ENCODE measurements at places on chromosomes 1 and 21.

DNA sequence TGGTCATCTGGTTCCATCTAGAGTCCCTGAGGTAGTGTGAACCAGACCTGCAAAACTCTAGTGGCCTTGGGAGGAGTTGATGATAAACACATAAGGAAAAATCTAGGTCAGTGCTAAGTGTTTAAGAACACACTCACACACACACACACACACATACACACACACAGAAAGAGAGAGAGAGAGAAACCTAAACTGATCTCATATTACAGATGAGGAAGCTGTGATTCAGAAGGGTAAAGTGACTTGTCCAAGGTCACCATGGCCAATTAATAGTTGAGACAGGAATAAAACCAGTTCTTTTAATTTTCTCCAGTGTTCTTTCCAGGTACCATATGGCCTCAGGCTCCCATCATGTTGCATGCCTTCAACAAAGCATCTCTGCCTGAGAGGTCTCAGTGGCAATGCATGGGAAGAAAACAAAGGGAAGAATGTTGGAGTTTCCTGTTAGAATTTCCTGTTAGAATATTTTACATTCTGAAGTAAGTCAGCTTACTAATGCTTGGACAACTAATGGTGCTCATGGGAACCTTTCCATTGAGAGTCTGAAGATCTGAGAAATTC lies 77.3 kb upstream of the TSPAN2 start:
- DNase-seq: no peak

GRCh38 chr1:17018849-17019248 lies 7.1 kb upstream of the ATP13A2 start:
- no peak for DNase-seq

DNA sequence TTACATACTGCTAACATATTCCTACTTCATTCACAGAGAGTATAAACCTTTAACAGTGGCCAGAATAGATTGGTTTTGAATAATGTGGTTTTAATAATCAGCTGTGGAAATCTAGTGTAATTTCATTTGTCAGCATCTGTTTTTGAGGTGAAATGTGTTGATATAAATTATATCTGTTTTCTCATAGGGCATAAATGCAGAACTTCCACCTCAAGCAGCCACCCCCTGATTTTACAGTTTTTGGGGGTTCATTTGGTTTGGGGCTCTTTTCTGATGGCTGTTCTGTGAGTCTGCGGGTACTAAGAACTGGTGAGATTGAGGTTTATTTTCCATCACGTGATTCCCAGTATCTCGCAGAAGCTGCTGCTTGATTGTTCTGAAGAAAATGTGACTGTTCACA lies 23.2 kb downstream of the EDARADD start:
- no peak for DNase-seq

GRCh38 chr1:56547977-56548376 lies 31.4 kb downstream of the PLPP3 start:
- DNase-seq: no peak

DNA sequence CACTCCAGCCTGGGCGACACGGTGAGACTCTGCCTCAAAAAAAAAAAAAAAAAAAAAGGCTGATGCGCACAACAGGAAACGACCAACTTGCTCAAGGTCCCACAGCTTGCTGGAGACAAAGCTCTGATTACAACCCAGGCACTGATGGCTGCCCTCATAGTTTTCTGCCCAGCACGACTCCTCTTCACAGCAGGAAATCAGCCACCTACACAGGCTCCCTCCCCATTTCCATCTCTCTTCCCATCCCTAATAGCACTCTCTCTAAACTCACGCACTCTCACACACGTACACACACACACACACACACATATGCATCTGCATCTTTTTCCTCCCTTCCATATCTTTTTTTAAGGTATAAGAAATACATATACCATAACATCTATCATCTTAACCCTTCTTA lies 153.5 kb upstream of the SOD1 start:
- DNase-seq: no peak

DNA sequence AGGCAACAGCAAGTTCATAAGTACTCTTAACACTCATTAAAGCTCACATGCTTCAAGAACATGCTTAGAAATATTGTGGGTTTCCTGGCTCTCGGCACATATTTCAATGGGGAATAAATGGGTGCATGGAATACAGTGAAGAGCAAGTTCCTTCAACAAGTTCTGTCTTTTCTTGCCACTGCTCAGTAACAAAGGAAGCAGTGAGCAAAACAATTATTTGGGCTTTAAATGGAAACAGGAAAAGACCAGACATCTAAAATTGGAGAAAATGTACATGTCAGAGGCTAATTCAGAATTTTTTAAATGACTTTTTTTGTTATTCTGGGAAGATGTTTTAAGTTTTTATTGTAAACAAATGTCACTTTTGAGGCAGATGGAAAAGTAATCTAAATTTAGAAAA lies 478.7 kb downstream of the SETD4 start:
- no peak for DNase-seq

DNA sequence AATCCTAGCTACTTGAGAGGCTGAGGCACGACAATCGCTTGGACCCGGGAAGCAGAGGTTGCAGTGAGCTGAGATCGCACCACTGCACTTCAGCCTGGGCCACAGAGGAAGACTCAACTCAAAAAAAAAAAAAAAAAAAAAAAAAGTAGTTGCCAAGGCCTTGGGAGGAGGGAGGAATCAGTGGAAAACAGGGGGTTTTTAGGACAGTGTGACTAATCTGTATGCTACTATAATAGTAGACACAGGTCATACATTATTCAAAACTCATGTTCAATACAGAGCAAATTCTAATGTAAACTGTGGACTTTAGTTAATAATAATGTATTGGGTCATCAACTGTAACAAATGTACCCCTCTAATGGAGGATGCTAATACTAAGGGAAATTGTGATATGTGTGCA lies 51.7 kb upstream of the CTPS1 start:
- DNase-seq: no peak

DNA sequence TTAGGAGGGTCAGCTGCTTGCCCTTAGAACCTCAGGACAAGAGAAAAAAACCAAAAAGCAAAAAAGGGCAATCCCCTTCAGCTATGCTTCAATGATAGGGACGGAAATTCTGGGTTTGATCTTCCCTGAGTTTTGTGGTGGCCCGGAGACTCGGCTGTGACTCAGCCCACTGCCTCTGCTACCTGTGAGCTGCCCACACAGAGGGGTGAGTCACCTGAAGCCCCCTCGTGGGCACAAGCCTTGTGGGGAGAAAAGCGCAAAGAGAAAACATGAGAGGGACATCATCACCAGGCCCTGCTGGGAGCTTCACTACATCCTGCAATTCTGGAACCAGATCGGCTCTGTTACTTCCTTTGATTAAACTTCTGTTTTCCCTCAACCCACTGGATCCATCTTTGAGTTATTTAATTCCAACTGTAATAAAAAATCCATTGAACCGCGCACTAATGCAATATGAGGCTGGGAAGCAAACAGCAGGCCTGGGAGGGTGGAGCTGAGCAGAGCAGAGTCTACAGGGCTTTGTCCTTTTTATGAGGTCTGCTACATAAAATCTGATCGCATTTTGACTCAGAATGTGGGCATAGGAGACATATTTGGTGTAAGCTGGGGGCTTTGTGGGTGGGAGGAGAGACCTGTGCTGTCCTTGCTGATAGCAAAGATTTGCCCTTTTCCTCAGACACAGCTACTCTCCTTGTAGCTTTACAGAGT lies 58.7 kb upstream of the STUM start:
- DNase-seq: no peak

- no peak for DNase-seq
Measured at GRCh38 chr1:222042120-222042519, 300.2 kb upstream of the DUSP10 start.

DNA sequence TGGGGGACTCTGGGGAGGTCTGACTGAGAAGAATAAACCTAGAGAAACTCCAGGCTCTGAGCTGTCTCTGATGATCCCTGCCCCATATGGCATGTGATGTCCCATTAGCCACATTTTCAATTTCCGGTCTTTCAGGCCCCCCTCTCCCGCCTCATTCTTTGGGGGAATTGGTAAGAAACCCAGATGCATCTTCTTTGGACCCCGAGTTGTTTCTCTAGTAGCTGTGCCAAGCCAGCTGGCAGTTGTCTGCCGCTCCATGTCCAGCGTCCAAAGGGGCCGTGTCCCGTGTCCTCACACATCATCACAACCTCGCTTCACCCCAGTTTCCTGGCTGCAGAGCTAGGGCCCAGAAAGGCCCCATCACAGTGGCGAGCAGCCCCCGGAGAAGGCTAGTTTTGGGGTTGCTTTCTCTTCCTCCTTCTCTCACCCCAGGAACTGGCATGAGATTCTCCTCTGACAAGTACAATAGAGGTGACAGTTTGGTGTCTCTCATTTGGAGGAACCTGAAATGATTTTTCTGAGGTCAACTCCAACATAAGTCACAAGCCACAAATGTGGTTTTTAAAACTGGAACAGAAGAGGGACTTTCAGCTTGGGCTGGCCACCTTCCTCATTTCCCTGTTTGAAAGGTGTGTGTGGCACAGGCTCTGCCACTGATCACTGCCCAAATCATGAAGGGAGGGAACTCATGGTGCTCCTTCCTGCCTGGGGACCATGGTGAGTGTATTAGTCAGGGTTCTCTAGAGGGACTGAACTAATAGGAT lies 6.4 kb upstream of the GPR157 start:
- no peak for DNase-seq

DNA sequence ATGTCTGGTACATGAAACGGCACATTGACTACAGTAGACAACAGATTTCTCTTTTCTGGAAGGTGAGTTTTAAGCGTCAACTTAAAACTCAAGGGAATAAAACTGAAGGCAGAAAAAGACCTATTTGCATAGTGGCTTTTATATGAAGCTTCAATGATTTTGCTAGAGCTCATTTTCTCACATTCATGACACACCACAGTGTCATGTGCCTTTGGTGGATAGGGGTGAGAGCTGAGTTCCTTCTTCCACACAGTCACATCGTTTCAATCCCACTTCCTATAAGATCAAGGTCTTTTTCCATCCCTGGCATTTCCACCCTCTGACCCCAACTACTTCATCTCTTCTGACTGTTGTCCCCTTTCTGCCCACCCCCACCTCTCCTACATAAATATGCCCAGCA lies 31.0 kb downstream of the IL12RB2 start:
- no peak for DNase-seq

GRCh38 chr1:8839990-8840389 lies 22.6 kb upstream of the RERE start:
- no peak for DNase-seq

GRCh38 chr1:168636642-168637111 lies 60.3 kb downstream of the XCL1 start:
- DNase-seq: no peak

DNA sequence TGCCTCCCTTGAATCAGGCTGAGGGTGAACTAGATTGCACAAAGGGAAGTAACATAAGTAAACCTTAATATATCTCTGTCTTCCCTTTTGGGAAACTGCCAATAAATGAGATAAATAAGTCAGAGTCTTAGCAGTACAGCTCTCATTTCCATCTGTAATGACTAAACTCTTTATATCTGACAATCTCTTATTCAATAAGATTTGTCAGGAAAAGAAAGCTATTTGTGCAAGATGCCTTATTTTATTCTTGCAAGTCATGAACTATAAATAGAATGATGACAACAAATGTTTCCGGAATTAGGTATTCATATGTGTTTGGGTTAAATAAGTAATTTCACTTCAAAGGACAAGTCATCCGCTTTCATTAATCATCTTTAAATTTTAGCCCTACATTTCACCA lies 229.2 kb downstream of the PTGER3 start:
- no peak for DNase-seq

DNA sequence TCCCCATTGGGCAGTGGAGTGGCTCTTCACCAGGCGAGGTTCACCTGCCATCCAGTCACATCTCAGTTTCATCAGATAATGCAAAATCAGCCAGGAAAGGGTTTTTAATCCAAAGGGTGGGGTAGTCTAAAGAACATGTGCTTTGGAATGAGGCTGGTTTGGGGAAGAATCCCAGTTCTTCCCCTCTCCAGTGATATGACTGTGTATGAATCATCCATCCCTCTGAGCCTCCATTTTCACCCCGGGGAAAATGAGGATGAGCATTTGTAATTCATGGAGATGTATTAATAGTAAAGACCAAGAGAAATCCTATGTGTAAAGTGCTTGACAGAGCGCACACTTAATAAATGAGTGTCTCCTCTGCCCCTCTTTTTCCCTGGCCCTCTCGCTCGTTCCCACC lies 215.1 kb upstream of the FGGY start:
- DNase-seq: no peak

DNA sequence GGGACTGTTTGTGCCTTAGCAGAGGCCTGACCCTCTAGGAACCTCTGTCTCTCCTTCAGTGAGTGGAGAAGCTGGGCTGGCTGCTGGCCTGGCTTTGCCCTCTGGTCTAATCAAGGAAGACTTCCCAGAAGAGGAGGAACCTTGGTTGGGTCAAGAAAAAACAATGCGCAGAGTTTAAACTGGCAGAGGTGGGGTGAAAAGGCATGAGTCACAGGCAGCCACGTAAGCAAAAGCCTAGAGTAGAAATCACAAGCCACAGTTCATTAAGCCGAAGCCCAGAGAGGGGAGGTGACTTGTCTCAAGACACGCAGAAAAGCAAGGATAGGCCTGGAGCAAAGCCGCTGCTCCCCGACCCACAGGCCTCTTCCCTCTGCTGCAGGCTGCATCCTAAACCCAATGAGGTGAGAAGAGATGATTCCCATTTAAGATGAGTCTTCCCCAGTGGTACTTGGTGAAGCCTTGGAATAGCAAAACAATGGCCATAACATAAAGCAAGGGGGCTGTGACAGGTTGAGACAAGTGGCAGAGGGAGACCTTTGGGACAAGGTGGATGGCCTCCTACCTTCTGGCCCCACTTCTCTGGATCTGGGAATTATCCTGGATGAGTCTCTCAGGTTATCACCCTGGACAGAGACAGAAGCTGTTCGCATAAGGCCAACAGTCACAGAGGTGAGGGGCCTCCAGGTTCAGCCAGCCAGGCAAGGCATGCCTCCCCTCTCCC lies 7.7 kb downstream of the PDZK1IP1 start:
- no peak for DNase-seq

DNA sequence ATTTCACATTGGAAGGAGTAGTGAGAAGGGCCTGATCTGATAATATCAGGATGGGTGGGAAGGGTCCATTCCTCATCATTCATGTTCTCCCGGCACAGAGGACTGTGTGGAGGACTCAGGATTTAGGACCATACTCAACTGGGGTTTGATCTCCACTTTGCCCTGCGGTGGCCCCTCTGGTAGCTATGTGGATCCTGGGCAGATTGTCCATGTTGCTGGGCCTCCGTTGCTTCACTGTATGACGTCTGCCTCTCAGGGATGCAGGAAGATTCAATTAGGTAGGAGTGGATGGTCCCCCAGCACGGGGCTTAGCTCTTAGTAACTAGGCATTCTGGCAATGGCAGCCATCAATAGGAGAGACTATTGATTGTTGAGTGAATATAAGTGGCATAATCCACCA lies 2.3 kb downstream of the ETS2 start:
- DNase-seq: no peak

DNA sequence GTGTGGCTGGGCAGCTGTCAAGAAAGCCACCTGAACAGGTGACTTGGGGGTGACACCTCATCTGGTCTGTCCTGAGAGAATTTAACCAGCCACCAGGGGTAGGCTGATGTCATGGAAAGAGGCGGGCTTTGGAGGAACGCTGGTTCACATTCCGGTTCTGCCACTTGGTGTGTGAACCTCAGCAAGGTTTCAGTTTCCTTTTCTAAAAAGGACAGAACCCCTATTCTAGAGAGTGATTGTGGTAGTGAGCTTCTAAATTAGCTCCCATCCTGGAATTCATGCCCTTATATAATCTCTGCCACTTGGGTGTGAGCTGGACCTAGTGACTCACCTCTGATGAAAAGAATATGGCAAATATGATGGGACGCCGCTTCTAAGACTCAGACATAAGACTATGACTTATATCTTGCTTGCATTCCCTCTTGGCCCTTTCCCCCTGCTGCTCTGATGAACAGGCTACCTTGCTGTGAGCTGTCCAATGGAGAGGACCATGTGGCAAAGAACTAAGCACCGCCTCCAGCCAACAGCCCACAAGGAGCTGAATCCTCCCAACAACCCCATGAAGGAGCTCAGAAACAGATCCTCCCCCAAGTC lies 332.1 kb downstream of the RRAGC start:
- DNase-seq: peak; percentile 48

Measured in stimulated activated CD8-positive, alpha-beta memory T cell treated with anti-CD3 and anti-CD28 coated beads, Interleukin-4, amount 100 ng/mL, for 24 hours (primary cell).